Left renal cortex interstitium (tissue), 4 donors: ENCODE measurements at places on chromosomes 12 and 14. TPM values are rescaled to one million over a fixed set of nuclear protein-coding genes. Genes with fewer than 3 reads are reported as not detected.

SLC10A1 gene
- polyA plus RNA-seq = 0.22 TPM

ACYP1 gene
- polyA plus RNA-seq = 65.2 TPM

MYF6 gene
- polyA plus RNA-seq = 0.23 TPM

FAM186B gene
- 3.2 TPM for polyA plus RNA-seq

ABCD4 gene
- polyA plus RNA-seq = 156 TPM

GRCh38 chr14:97703006-97703760 lies 906.0 kb downstream of the VRK1 start:
- DNase-seq = no peak

DNA sequence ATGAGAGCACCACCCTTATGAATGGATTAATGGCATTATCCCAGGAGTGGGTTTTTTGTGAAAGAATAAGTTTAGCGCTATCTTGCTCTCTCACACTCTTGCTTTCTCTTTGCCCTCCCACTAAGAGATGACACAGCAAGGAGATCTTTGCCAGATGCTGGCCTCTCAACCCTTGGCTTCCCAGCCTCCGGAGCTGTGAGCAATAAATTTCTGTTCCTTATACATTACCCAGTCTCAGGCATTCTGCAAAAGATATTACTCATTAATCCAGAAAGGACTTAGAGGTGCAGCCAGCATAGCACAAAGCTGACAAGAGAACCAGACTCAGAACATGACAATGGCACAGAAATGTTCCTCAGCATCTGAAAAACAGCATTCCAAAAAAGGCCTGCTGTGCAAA lies 190.6 kb downstream of the ITPR2 start:
- DNase-seq = no peak

- DNase-seq = no peak
Measured at GRCh38 chr12:31203261-31203660, 122.7 kb downstream of the SINHCAF start.

DNA sequence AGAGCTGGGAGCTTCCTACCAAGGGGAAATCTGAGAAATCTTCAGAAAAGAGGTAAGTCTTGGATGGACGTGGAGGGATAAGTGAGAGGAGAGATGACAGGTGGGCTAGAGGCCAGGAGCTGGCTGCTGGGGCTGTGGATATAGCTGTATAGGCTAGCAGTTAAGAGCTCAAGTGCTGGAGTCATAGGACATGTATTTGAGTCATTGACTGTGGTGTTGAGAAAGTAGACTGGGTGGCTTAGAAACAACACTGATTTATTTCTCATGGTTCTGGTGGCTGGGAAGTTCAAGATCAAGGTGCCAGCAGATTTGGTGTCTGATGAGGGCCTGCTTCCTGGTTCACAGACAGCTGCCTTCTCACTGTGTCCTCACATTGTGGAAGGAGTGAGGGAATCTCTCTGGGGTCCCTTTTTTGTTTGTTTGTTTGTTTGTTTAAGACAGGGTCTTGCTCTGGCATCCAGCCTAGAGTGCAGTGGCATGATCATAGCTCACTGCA lies 151.1 kb upstream of the FUT8 start:
- DNase-seq = no peak

DNA sequence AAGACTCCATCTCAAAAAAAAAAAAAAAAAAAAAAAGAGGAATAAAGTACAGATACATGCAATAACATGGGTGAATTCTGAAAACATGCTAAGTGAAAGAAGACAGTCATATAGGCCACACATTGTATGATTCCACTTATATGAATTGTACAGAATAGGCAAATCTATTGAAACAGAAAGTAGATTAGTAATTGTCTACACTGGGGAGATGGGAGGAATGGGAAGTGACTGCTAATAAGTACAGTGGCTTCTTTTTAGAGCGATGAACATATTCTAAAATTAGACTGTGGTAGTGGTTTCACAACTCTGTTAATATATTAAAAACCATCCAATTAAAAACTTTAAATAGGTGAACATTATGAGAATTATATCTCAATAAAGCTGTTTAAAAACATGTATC lies 74.4 kb downstream of the ANKS1B start:
- DNase-seq = no peak

GRCh38 chr12:111417290-111417689 lies 11.6 kb downstream of the SH2B3 start:
- DNase-seq = no peak

- no peak for DNase-seq
Measured at GRCh38 chr12:89924191-89924590, 215.6 kb upstream of the ATP2B1 start.

DNA sequence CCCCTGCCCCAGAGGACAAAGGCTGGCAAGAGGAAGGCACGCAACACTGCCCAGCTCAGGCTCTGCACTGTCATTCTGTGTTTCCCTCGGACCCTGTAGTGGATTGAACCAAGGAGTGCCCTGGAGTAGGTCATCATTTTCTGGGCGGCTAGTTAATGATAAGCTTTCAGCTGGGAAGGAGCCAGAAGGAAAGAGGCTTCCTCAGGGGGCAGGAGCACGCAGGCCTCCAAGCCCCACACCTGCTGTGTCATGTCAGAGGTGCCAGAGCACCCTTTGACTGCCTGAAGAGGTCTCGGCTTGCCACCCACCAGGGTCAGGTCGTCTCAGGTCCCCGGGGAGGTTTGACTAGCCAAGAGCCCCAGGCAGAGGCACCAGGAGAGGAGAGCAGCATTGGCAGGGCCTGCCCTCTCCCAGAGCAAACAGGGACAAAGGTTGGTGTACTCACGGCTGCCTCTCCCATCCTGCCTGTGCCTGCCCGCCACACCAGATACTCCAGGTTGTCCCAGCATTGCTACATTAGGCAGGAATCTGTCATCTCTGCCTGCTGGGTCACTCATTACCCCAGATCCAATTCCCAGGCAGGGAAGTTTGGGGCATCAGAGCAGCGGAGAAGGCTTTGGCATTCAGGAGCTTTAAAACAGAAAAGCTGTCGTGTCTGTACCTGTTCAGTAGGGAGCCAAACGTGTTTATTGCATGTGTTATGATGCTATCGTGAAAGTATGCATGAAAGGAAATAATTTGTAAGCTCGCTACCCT lies 33.5 kb upstream of the ATP2A2 start:
- DNase-seq = no peak

DNA sequence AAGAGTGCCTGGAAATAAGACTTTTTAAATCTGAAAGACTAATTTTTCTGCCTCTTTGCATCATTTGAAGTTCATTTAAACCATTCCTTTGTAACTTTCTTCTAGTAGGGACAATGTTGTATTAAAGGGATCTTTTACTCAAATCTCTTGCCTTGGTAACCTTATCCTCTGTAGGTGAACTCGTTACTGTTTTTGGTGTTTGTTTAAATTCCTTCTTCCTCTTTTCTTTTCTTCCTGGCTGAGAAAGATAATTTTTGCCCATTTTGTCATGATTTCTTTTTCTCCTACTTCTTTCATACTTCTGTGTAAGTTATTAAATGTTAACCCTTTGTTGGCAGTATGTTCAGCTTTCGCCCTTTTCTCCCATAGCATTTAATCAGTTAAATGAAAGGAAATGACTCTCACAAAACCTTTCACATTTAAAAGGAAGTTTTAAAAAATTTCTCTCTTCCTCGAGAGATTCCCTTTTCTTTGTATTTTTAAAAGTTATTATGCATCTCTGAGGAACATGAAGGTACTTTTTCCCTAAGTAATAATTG lies 10.3 kb downstream of the VEZT start:
- DNase-seq = no peak

- no peak for DNase-seq
Measured at GRCh38 chr12:102652645-102653313, 172.4 kb upstream of the IGF1 start.

DNA sequence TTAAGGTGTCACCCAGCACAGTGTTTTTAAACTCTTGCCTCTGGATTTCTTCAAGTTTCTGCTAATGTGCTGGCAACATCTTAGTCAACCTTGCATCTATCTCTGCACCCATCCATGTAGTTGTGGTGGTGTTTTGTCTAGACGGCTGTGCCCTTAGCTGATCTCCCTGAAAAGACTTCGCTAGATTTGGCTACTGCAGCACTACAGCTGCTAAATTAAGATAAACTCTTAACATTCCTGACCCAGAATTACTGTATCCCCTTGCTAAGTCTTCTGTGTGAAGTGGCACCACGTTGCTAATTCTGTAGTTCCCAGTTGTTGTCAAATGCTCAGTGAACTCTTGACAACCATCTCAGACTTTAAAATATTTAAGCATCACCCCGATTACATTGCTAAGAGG lies 66.8 kb downstream of the SRGAP1 start:
- DNase-seq = no peak

- no peak for DNase-seq
Measured at GRCh38 chr14:81511111-81511904, 22.3 kb downstream of the SEL1L start.

- DNase-seq = no peak
Measured at GRCh38 chr14:81298122-81298521, 77.4 kb upstream of the GTF2A1 start.

DNA sequence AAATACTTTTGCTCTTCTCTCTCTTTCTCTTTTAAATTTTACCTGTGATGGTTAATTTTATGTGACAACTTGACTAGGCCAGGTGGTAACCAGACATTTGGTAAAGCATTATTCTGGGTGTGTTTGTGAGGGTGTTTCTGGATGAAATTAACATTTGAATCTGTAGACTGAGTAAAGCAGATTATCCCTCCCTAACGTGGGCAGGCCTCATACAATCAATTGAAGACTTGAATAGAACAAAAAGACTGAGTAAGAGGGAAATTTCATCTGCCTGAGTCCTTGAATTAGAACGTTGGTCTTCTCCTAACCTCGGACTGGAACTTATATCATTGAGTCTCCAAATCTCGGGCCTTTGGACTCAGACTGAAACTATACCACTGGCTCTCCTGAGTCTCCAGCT lies 182.1 kb downstream of the NELL2 start:
- DNase-seq = no peak

DNA sequence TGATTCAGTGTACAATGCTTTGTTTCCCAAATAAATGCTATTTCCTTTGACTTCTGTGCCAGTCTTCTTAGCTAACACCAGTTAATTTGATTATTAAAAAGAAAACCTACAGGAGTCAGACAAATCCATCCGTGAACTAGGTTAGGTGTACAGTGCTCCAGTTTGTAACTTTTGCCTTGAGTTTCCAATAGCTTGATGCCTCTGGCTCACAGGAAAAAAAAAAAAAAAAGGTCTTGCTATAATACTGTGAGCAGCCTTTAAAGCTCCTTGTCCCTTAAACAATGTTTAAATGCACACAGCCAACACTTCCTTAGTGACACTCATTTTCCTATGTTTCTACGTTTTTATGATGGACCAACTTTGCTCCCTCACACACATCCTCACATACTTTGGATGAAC lies 71.8 kb upstream of the TMX1 start:
- DNase-seq = no peak

GRCh38 chr14:35866595-35867279 lies 40.6 kb downstream of the BRMS1L start:
- no peak for DNase-seq

DNA sequence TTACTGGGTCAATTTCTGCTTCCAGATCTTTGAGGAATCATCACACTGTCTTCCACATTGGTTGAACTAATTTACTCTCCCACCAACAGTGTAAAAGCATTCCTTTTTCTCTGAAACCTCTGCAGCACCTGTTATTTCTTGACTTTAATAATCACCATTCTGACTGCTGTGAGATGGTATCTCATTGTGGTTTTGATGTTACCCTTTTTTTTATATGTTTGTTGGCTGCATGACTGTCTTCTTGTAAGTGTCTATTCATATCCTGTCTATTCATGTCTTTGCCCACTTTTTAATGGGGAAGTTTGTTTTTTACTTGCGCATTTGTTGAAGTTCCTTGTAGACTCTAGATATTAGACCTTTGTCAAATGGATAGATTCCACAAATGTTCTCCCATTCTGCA lies 324.9 kb downstream of the NAV3 start:
- no peak for DNase-seq

DNA sequence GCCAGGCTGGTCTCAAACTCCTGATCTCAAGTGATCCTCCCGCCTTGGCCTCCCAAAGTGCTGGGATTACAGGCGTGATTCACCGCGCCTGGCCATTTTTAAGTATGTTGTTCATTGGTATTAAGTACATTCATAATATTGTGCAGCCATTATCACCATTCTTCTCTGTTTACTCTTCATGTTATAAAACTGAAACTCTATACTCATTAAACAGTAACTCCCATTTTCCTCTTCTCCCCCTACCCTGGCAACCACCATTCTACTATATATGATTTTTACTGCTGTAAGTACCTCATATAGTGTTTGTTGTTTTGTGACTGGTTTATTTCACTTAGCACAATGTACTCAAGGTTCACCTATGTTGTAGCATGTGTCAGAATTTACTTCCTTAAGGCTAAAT lies 23.1 kb downstream of the METAP2 start:
- DNase-seq = no peak
